Right ventricle myocardium superior (tissue), 1 donor: ENCODE measurements at places on chromosomes 3 and 15. TPM values are rescaled to one million over a fixed set of nuclear protein-coding genes. Genes with fewer than 3 reads are reported as not detected.

Gene TTLL13
- total RNA-seq = not detected

DNA sequence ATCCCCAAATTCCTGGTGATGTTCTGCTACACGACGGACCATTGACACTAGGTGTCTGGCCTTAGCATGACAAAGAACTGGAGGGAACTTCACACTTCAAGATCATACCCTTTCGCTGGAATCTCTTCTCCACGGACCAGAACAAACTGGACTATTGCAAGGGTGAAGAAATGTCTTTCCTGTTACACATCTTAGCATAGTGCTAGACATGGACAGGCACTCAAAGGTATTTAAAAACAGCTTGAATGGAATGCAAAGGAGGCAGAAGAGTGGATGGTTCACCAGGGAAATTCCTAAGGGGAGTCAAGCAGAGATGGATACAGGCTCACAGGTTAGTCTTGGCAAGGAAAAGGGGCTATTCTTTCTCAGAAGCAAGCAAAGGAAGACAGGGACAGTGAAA is 33.5 kb upstream of the PDZRN3 start:
- no peak for DNase-seq

Gene TMEM207
- total RNA-seq = not detected

- no peak for DNase-seq
Observed at GRCh38 chr3:2423143-2423542, 324.5 kb downstream of the CNTN4 start.

DNA sequence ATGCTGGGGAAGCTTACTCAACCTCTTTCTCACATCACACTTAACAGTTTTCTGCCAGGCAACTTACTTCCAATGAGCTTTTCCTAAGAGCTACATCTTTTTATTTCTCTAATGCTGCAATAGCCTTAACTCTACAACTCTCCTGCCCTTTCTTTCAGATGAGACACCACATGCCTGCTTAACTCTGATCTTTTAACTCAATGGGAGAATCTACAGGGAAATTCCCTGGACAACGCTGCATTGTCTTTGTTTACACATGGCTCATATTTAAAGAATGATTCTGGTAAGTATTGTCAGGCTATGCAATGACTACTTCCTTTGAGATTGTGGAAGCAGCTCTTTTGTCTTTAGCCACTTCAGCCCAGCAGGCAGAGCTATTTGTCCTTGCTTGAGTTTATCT is 353.1 kb upstream of the BCHE start:
- no peak for DNase-seq

DNA sequence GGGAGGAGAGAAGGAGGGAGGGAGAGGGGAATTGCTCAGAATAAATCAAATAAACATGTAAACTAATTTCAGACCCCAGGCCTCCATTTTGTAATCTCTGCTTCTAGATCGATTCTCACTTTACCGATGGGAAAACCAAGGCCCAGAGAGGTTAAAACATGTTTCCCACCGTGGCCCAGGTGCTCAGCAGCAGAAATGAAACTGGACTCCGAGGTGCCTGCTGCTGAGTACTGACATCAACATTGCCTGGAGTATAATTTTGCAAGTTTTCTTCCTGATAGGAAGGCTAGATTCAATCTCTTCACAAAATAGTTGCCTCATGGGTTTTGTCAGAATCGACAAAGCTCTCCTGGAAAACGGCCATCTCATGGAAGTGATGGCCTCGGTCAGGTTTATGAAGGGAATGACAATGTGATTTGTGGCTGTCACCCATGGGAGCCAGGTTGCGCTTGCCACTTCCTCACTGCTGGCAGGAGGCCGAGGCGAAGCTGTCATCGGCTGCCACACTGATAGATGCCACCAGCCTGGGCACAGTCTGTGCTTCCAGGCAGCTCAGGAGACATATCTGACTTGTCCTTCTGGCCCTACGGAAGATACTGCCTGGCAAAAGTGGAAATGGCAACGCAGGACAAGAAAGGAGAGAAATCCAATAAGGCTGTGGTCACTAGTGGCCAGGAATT is 133.1 kb upstream of the LRRN1 start:
- peak; percentile 72 for DNase-seq

- DNase-seq = no peak
Observed at GRCh38 chr3:99997293-99997692, 117.0 kb downstream of the FILIP1L start.

GRCh38 chr15:61584410-61584809 is 355.3 kb upstream of the RORA start:
- no peak for DNase-seq

DNA sequence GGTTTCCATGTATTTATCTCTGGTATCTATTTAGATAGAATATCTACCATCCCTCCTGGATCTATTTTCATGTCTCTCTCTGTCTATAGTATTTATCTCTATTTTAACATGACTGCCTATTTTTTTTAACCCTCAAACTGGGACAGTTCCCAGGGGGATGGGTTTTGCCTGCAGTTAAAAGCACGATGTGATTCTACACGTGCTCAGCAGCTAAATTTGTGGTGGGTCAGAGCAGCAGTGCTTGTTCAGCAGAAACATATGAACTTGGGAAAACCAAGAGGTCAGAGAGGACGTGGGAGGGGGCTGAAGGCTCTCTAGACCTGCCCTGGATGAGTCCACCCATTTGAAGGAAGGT is 189.2 kb downstream of the NTRK3 start:
- DNase-seq = no peak

GRCh38 chr3:186985661-186986364 is 55.5 kb downstream of the ST6GAL1 start:
- no peak for DNase-seq
